CD4-positive, alpha-beta T cell treated with Interleukin-15 for 4 hours (primary cell): ENCODE measurements at places on chromosomes 2 and 18.
A peak's percentile ranks its signal among the peaks of the same experiment; 100 is the strongest.

- DNase-seq, result no peak
Measured at GRCh38 chr18:67318651-67319050, 197.9 kb downstream of the DSEL start.

DNA sequence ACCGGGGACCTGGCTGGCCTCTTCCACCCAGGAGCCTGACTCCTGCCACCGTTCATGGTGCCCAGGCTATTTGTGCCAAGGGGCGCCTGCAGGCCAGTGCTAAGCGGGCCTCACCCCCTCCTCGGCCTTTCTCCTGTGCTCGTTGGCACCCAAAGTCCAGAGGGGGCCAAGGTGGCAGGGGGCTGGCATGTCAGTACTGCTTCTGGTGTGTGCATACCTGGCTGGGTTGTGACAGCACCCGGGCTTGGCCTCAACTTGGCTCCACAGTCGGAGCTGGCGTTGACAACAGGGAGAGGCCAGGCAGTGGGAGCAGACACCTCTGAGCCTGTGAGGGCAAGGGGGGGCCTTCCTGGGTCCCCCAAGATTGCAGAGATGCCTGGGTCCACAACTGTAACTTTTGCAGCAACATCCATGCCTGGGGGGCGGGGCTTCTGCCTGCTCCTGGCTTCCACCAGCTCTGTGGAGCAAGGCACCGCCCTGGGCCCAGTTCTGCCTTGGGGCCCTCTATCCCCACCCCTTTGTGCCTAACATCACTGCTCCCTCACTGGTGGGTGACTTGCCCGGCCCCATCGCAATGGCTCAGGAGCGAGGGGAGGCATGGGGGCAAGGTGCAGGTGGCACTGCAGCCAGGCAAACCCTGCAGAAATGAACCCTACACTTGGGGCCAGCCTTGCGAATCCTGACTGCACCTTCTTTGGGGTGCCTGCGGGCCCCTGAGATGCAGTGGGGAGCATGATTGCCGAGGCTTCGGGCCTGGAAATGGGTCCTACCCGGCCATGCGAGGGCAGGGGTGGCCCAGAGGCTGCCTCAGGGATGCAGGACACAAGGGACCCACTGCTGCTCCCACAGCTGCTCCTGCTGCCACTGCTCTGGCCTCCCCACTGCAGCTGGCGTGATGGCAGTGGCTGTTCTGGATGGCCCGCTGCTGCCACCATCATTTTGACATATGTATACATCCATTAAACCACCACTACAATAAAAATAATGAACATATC lies 35.9 kb downstream of the PTPN4 start:
- DNase-seq, result no peak

DNA sequence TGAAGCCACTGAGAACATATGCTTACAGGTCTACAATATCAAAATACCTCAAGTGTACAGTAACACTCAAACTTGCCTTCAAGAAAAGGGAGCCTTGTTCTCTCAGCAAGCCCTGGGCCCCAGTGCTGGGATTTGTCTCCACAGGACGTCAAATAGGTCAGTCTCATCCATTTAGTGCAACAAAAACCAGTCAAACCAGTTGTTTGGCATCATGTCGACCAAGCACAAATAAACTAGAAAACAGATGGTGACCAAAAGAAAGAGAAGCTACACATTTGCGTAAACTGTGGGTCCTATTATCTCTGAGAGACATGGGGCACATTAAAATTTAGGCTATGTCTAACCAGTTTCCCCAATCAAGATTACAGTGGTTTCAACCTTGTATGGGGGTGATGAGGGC lies 182.6 kb upstream of the PKDCC start:
- DNase-seq, result no peak

- DNase-seq, result no peak
Measured at GRCh38 chr18:48749768-48750167, 201.0 kb downstream of the SMAD7 start.

DNA sequence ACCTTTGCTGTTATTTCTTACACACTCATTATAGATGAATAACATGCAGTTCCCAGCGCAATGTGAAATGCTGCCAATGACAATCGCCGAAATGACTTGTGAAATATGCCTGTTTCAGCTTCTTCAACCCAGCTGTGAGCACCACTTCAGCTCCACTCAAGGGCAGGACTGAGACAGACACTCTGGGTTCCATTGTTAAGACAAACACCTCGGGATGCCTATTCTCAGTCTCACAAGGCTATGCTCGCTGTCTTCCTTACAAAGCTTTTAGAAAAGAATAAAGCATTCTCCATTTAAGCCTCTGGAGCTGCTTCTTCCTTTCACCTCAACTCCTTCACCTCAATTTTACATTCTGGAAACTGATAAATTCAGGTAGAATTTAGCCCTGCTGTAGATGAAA lies 4.2 kb downstream of the CBLN2 start:
- no peak for DNase-seq

DNA sequence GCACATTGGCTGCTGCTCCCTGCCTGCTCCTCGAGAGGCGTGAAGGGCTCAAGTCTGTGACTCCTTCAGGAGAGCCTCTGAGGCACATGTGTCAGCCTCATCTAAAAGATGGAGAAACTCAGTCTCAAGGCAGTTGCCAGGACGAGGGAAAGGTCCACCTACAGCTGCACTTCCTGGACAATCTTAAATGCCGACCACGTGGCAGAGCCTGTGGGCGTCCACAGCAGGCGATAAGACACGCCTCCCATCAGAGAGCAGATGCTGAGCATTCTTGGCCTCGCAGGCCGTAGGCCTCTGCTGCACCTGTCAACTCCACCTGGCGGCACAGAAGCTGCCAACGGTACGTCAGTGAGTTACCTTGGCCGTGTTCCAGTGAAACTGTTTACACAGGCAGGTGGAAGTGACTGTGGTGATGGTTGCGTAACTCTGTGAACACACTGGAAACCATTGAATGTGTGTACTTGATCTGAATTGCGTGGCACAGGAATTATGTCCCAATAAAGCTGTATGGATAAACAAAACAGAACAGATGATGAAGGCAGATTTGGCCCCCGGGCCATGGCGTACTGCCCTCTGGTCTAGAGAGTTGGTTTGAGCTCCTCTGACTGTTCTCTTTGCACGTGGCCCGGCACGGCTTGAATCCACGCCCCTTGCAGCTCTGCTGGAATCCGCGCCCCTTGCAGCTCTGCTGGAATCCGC lies 114.5 kb downstream of the RNF144A start:
- peak; percentile 63 for DNase-seq

GRCh38 chr2:29962922-29963321 lies 41.5 kb upstream of the ALK start:
- no peak for DNase-seq

GRCh38 chr2:231686192-231687100 lies 21.9 kb upstream of the PTMA start:
- DNase-seq, result no peak

GRCh38 chr2:96881349-96882195 lies 11.7 kb upstream of the SEMA4C start:
- DNase-seq, result no peak

DNA sequence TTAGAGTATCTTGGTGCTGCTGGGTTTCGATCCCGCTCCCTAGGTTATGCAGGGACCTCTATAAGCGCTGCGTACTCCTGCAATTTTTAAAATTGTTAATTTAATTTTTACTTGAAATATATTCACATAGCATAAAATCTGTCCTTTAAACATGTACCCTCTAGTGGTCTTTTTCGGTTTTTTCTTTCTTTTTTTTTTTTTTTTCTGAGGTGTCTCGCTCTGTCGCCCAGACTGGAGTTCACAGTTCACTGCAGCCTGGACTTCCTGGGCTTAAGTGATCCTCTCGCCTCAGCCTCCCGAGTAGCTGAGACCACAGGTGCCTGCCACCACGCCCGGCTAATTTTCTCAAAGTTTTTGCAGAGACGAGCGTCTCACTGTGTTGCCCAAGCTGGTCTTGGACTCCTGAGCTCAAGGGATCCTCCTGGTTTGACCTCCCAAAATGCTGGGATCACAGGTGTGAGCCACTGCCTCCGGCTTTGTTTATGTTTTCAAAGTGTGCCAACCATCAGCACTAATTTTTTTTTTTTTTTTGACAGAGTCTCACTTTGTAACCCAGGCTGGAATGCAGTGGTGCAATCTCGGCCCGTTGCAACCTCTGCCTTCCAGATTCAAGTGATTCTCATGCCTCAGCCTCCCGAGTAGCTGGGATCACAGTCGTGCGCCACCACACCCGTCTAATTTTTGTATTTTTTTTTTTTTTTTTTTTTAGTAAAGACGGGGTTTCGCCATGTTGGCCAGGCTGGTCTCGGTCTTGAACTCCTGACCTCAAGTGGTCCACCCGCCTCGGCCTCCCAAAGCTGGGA lies 585 bp upstream of the MOB1A start:
- DNase-seq, result no peak

DNA sequence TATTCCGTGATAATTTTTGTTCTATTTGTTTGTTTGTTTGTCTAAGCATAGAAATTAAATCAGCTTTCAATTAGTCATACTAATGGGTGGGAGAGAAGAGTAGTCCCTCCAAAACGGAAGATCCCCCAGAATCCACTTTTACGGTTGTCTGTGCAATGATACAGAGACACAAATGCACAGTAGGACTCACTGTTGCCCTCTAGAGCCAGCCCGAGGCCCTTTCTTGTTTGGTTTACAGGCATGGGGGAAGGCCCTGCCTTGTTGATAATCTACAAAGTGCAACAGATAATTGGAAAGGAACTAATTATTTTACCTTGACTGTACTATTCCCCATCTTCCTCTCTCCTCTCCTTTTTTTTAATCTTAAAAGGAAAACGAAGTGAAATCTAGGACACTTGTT lies 121.1 kb downstream of the ACOXL start:
- DNase-seq, result peak; percentile 63

- DNase-seq, result no peak
Measured at GRCh38 chr2:195121341-195121740, 535.7 kb upstream of the SLC39A10 start.

GRCh38 chr2:86826951-86827350 lies 34.7 kb downstream of the CD8B start:
- DNase-seq, result peak; percentile 52

- DNase-seq, result no peak
Measured at GRCh38 chr2:152335726-152336118, 748 bp downstream of the FMNL2 start.

DNA sequence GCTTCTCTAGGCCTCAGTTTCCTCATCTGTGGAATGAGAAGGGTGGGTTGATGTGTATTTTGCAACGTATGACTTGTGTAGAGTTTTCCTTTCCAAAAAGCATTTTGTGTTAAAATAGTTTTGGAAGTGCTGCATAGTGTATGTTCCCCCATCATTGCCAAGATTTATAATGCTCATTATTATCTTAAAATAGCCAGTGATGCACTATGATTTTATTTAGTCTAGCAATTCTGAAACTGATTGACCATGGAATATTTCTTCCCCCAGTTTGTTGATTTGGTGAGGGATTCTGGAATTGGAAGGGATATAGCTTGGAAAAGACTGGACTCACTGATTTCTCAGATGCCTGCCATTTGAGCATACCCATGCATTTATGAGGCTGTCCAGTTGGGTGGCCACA lies 130.6 kb downstream of the CCDC85A start:
- DNase-seq, result no peak
